ENCODE measurements at places on chromosomes 2 and 18. TPM values are rescaled to one million over a fixed set of nuclear protein-coding genes. Genes with fewer than 3 reads are reported as not detected.
A peak's percentile ranks its signal among the peaks of the same experiment; 100 is the strongest.

DNA sequence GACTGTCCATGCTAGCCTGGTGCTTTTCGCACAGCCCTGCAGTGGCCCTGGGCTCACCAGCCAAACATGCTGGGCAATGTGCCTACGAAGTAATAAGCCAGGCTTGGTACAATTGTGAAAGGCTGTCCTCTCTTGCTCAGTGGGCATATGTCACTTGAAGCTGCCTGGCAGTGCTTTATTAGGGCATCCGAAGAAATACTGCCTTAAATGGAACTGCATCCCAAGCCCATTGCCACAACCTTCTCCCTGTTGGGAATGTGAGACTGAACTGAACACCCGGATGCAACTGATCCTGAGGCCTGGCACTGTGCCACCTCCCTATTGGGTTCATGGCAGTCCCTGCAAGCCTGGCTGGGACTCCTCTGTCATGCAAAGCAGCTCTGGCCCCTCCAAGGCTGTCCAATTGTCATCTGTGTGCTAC is 15.9 kb downstream of the CAPG start:
- peaks cover 30% of the 10 kb centered on the region for H3K4me1 ChIP-seq
- H3K36me3 ChIP-seq, result peaks cover 85% of the 10 kb centered on the region
- no peaks in the 10 kb centered on the region for H3K27me3 ChIP-seq

GRCh38 chr18:61964616-61965015 is 71.8 kb upstream of the RNF152 start:
- no peak for DNase-seq
- no peaks in the 10 kb centered on the region for H3K36me3 ChIP-seq
- no peak overlapping the region for H3K4me3 ChIP-seq
- no peaks in the 10 kb centered on the region for H3K4me1 ChIP-seq
- H3K27ac ChIP-seq, result no peak overlapping the region

GRCh38 chr18:74337155-74337911 is 21.7 kb downstream of the C18orf63 start:
- H3K27ac ChIP-seq, result no peak overlapping the region
- H3K4me1 ChIP-seq, result no peaks in the 10 kb centered on the region
- no peaks in the 10 kb centered on the region for H3K27me3 ChIP-seq
- no peaks in the 10 kb centered on the region for H3K36me3 ChIP-seq
- no peak for DNase-seq

GRCh38 chr2:233424154-233424951 is 70.1 kb downstream of the DGKD start:
- DNase-seq, result peak; percentile 87
- H3K4me3 ChIP-seq, result no peak overlapping the region
- no peaks in the 10 kb centered on the region for H3K36me3 ChIP-seq

DNA sequence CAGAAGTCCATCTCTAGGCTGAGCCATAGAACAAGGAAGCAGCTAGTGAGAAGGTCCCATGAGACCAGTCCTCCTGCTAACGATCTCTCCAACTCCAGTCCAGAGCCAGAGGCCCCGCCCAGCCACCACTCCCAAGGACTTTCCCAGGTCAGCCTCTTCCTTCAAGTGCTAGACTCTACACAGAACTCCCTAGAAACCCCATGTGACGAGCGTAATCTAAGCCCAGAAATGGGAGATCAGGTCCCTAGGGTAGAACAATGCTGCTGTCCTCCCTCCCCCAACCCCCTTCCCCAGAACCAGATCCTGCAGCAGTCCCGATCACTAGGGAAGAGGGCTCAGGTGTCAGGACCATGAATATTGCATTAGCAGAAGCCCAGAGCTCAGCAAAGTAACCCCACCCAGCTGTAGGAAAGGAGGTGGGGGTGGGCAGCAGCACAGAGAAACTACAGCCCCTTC is 6.9 kb downstream of the DCTN1 start:
- H3K36me3 ChIP-seq, result peaks cover 53% of the 10 kb centered on the region
- H3K27me3 ChIP-seq, result no peaks in the 10 kb centered on the region
- H3K27ac ChIP-seq, result peak overlapping the region; percentile 68
- peaks cover 16% of the 10 kb centered on the region for H3K4me1 ChIP-seq
- H3K4me3 ChIP-seq, result no peak overlapping the region
- DNase-seq, result peak; percentile 84

The LTBP1 gene
- total RNA-seq, result 110 TPM

The SRD5A2 gene
- not detected for total RNA-seq

The CTLA4 gene
- total RNA-seq, result not detected

All from stomach (tissue), 19 donors.